ENCODE measurements at places on chromosomes 1 and 21.
A peak's percentile ranks its signal among the peaks of the same experiment; 100 is the strongest.

DNA sequence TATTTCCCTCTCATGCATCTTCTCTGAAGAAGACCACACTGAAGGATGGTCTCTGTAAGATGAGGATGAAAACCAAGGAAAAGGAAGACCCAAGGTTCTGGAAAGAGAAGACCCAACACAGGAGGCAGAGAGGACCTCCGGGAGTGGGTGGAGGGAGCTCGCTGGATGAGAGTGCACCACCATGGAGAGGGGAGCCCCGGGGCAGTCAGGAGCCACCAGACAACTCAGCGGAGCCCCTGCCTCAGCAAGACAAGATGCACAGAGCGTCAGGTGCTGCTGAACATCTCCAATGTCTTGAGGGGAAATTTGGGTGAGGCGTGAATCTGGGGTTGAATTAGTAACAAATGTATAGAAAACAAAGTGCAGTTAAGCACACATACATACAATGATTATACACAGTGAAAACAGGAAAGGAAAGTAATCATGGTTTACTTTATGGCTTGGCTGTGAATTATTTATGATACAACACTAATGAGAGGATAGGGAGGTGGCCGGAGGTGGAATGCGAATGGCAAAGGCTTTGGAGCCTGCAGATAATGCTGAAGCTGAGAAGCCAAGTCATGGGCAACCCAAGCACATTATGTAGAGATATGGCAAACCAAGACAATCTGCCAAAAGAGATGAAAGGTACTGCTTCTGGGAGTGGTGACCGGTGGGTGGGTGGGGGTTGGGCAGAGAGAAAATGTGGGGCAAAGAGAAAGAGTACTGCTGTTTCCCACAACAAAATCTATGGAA is 80.4 kb upstream of the EDN2 start:
- DNase-seq: no peak

DNA sequence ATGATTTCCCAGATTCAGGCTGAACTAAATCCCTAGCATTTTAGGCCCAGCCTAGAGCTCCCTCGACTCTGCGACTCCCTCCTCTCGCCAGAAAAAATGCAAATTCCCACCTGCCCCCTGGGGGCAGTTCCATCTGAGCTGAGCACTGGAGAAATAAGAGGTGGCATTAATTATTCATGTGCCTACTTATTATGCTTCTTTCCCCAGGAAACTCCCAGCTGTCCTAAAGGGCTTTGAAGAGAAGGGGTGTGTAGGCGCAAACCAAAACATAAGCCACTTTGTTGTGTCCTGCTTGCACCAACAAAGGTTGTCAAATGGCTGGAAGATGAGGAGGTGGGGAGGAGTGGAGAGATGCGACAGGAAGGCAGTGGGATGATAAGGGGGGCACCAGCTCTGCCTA is 41.4 kb upstream of the GOLT1A start:
- no peak for DNase-seq

- no peak for DNase-seq
Measured at GRCh38 chr1:150555971-150556865, 7.0 kb downstream of the ADAMTSL4 start.

DNA sequence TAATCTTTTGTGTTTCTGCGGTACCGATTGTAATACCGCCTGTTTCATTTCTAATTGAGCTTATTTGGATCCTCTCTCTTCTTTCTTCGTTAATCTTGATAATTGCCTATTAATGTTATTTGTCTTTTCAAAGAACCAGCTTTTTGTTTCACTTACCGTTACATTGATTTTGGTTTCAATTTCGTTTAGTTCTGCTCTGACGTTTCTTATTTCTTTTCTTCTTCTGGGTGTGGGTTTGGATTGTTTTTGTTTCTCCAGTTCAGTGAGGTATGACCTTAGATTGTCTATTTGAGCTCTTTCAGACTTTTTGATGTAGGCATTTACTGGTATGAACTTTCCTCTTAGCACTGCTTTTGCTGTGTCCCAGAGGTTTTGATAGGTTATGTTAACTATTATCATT is 9.4 kb downstream of the OR2M2 start:
- no peak for DNase-seq

DNA sequence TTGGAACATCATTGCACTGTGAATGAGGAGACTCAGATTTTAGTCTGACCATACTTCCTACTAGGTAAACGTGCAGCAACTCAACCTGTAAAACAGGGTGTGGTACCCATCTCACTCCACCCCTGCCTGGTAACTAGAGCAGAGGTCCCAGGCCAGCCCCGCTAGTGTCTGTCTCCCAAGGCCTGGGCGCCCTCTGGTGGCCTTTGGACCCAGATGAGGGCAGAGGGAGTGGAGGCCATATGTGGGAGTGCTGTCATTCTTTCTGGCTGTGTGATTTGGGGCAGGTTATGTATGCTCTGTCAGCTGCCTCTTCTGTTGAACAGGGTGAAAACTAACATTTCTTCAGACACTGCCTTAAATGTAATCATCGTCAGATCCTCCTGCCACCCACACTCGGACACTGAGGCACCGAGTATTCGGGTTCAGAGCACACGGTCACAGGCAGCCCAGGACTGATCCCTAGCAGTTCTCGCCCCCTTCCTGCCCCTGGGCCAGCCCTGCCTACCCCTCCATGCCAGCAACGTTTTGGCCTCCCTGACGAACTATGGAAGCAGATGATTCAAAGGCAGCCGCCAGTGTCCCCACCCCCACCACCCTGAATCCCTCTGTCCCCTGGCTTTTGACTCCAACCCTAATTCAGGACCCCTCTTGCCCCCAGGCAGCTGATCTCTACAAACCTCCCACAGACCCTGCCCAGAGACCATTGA is 76.0 kb downstream of the CD247 start:
- peak; percentile 63 for DNase-seq

DNA sequence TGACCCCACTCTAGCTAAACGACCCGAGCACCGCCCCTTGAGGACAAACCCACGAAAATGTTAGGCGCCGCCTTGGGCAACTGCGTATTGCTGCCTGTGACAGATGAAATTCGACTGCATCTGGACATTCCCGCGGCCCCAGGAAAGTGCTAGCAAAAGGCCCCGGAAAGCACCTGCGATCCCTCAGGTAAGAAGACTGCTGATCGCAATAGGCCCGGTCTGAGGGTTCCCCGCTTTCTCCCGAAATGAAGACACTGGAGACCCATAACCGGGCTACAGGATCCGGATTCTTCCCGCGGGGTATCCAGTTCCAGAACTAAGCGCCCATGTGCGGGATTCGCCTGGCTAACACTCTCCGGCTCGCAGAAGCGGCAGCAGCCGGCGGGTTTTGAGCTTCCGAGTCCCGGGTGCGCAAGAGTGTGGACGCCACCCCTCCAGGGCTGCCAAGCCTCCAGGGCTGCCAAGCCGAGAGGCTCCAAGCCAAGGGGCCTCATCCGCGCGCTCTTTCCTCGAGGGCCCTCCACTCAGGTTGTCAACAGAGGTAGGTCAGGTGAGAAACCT is 157.9 kb upstream of the NBPF11 start:
- DNase-seq: no peak

GRCh38 chr1:91885213-91885715 is 687 bp downstream of the TGFBR3 start:
- no peak for DNase-seq

GRCh38 chr1:182299728-182300616 is 91.6 kb downstream of the GLUL start:
- DNase-seq: peak; percentile 75

DNA sequence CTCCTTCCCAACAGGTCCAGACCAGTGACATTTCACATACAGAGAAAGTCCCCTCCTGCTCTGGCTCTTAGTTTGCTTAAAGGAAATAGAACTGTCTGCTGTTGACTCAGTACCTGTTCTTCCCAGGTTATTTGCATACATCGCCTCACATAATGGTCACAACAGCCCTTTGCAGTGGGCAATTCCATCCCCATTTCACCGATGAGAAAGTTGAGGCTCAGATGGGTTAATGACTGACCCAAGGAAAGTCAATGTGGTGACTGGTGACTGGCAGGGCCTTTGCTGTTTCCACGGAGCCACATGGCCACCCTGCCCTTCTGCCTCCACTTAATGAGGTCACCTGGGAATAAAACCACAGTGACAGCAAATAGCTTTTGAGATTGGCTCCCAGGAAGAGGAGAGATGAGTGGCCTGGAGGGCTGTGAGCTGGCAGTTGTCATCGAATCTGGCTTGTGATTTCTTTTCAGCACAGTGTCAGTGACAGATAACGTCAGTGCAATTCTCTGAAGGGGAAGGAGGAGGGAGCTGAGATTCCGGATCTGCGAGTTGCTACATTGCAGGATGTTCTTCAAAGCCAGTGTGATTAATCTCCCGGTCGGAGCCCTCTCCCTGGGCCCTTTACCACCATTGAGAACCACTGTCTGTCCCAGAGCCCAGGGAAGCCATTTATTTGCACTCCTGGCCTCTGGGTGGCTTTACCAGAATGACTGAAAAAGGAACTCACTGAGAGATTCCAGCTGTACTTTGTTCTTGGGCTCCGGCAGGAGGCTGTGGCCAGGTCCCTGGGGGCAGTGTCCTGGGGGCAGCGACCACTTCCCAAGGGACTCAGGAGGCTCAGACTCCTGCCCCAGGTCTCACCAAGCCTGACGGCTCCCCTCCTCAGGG is 117.2 kb downstream of the CNIH3 start:
- DNase-seq: no peak

DNA sequence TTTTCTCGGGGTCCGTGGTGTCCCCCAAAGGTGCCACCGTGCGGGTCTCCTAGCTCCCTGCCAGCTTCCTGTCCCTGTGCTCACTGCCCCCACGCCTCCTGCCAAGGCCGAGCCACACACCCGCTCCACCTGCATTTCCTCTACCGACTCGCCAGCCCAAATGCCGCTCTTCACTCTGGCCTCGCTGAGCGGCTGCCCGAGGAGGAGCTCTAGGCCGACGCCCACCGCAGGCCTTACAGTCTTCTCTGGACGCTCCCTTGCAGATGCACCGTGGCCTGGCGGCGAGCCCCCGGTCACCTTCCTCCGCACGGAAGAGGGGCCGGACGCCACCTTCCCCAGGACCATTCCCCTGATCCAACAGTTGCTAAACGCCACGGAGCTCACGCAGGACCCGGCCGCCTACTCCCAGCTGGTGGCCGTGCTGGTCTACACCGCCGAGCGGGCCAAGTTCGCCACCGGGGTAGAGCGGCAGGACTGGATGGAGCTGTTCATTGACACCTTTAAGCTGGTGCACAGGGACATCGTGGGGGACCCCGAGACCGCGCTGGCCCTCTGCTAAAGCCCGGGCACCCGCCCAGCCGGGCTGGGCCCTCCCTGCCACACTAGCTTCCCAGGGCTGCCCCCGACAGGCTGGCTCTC is 26.3 kb downstream of the FTCD start:
- DNase-seq: no peak

DNA sequence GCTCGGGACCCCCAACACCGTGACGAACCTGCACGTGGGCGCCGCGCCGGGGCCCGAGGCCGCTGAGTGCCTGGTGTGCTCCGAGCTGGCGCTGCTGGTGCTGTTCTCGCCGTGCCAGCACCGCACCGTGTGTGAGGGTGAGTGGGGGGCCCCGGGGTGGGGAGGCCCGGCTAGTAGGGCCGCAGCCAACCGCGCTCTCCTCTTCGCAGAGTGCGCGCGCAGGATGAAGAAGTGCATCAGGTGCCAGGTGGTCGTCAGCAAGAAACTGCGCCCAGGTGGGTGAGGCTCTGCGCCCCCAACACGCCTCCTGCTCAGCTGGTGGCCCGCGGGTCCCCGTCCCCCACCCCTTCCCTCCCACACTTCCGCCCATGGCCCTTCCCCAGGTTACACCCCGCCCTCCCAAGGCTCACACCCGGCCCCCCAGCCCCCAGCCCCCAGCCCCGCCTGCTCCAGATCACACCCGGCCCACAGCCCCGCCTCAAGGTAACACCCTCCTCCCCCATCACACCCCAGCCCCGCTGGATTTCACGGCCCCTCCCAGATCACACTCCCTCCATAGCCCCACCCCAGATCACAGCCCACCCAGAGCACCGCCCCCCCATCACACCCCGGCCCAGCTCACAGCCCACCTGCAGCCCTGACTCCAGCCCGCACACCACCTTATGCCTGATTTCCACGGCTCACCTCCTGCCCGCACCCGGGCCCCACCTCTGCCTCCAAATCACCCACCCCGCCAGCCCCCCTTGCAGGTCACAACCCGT is 2.4 kb upstream of the MMP23B start:
- DNase-seq: no peak

- no peak for DNase-seq
Measured at GRCh38 chr1:154837672-154838171, 32.4 kb downstream of the KCNN3 start.

- no peak for DNase-seq
Measured at GRCh38 chr1:7363450-7363849, 407.6 kb upstream of the VAMP3 start.

- DNase-seq: no peak
Measured at GRCh38 chr1:210568631-210569030, 239.9 kb downstream of the HHAT start.

GRCh38 chr1:41281334-41281733 is 39.2 kb upstream of the SCMH1 start:
- DNase-seq: no peak

DNA sequence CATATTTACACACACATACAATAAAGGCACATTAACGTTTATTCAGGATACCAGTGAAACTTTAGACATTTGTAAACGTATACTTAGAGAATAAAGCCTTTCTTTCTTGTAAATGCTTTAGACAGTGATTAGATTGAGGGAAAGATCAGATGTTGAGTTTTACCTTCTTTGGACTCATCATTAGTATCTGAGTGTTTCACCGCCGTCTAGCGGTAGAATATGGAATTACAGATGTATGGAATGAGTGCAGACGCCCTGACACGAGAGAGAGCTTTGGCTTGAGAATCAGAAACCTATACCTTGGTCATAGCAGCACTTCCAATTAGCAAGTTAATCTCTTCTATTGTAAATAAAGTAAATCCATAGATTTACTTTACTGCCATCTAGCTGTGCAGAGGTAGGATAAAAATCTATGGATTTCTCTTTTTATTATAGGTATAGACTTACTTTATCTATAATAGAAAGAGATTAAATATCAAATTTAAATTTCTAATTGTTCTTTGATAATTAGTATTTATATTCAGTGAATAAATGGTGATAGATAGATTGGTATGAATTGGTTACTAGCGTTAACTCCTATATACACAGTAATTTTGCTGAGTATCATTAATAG is 12.6 kb downstream of the FLG2 start:
- DNase-seq: peak; percentile 2
